ENCODE measurements at places on chromosomes 6 and 20. TPM values are rescaled to one million over a fixed set of nuclear protein-coding genes. Genes with fewer than 3 reads are reported as not detected.

The DLK2 gene
- total RNA-seq: 3.3 TPM

DNA sequence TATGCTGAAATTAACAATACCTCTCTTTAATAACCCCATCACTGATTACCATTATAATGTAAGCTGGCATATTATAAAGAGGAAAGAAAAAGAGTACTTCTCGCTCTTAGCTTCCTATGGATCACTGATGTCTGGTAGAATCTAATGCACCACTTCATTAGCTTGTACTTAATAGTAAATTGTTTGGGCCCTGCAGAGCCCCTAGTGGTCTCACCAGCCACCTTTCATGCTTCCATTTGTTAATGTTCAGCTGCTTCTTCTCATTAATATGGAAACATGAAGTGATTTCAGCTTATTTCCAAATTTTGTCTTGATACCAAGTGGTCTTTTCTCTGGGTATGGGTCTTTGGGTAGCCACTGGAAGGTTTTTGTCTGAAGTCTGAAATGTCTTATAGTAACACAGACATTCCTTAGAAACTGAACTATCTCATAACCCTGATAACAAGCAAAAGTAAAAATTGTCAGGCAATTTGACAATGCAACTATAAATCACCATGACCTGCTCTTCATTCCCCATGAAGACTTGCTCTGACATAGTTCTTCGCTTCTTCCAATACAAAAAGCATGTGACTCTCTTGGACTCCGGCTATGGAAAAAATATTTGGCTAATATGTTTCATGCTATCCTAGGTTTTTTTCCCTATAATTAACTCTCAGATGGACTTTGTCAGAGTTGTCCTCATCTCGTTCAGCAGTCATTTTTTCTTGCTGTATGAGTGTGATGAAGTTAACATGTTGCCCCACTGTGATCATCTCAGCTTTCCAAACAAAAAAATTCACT lies 395.8 kb upstream of the MARCKS start:
- H3K4me3 ChIP-seq: no peak overlapping the region
- peaks cover 16% of the 10 kb centered on the region for H3K4me1 ChIP-seq
- no peak overlapping the region for H3K27ac ChIP-seq
- no peaks in the 10 kb centered on the region for H3K27me3 ChIP-seq

DNA sequence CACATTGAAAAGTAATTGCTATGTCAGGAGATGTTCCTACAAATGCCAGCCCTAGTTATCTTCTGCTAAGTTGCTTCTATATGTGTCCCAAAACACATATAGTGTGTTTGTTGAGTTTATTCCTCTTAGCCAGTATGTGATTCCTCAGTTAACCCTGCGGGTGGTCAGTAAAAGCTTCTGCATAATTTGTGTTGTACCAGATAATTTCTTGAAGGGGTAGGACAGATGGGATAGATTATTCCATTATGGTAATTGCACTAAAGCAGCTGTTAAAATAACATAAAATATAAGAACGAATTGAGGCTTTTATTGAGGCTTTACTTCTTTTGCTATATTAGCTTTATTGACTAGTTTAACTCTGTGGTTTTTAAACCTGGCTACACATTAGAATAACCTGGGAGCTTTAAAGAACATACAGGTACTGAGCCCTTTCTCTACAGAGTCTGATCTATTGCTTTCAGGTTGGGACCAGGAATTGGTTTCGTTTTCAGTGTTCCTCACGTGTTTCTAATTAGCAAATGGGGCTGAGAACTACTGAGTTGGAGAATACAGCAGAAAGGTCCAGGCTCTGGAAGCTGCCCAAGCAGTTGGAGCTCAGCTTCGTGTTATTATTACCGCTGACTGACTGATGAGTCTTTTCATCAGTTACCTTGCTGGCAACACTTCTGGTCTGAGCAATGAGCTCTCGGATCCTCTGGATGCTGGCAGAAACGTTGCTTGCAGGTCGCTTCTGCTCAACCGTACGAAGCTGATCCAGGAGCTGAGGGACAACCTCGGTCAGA lies 56.9 kb downstream of the FAM229B start:
- DNase-seq: no peak
- peaks cover 6% of the 10 kb centered on the region for H3K4me1 ChIP-seq
- no peak overlapping the region for H3K27ac ChIP-seq
- no peak overlapping the region for H3K4me3 ChIP-seq
- H3K36me3 ChIP-seq: peaks cover 93% of the 10 kb centered on the region

DNA sequence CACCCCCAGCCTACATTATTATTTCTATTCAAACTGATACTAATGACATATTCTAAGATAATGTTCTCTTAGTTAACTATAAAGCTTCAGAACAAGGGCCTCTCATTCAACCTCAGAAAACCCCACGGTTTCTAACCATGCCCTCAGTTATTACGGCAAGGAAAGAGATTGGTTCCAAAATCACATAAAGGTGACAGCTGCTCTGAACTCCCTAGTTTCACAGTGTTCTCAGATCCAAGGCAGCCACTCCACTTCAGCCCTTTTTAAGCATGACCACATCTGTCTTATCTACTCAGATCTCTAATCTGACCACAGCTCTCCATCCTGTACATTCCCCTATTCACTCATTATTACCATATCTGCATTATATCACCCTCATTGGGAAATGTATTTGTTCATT lies 98.8 kb upstream of the CEP85L start:
- H3K27me3 ChIP-seq: no peaks in the 10 kb centered on the region
- H3K36me3 ChIP-seq: no peaks in the 10 kb centered on the region
- no peak for DNase-seq
- no peak overlapping the region for H3K4me3 ChIP-seq
- no peak overlapping the region for H3K27ac ChIP-seq

- H3K4me1 ChIP-seq: peaks cover 88% of the 10 kb centered on the region
- peak overlapping the region; percentile 95 for H3K4me3 ChIP-seq
- peak overlapping the region; percentile 99 for H3K27ac ChIP-seq
- no peaks in the 10 kb centered on the region for H3K27me3 ChIP-seq
Observed at GRCh38 chr20:17969884-17970409, 1.1 kb downstream of the MGME1 start.

GRCh38 chr6:165630544-165630953 lies 32.5 kb downstream of the PDE10A start:
- no peak overlapping the region for H3K4me3 ChIP-seq
- no peak for DNase-seq
- no peak overlapping the region for H3K27ac ChIP-seq
- H3K4me1 ChIP-seq: peaks cover 47% of the 10 kb centered on the region

- H3K27me3 ChIP-seq: peaks cover 95% of the 10 kb centered on the region
- no peak within 1 kb of the TSS for H3K27ac ChIP-seq
- no peaks in the 10 kb centered on the region for H3K36me3 ChIP-seq
- H3K4me3 ChIP-seq: peak within 1 kb of the TSS; percentile 57
- DNase-seq: no peak
Observed at GRCh38 chr6:36129941-36130666, at the start of gene MAPK13. TSS of gene MAPK13 (plus strand) at chr6:36130513. CDS start at chr6:36130583, 70 bp downstream.

GRCh38 chr6:80932359-80932758 lies 820.1 kb downstream of the TENT5A start:
- DNase-seq: no peak
- H3K36me3 ChIP-seq: no peaks in the 10 kb centered on the region
- H3K27ac ChIP-seq: no peak overlapping the region

The CD93 gene
- total RNA-seq: 35.7 TPM

DNA sequence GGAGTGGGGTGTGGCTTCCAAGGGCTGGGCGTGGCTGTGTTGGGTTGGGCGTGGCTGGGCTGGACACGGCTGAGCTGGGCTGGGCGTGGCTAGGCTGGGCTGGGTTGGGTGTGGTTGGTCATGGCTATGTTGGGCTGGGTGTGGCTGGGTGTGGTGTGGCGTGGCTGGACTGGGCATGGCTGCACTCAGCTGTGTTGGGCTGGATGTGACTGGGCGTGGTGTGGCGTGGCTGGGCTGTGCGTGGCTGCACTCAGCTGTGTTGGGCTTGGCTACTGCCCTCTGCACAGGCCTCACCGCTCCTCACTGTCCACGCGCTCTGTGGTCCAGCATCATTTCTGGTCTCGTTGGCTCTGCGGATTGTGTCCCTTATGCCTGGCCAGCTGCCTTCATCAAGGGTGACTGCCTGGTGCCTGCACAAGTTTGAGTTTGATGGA lies 43.5 kb upstream of the SLCO4A1 start:
- no peak overlapping the region for H3K4me3 ChIP-seq
- H3K27ac ChIP-seq: no peak overlapping the region
- H3K4me1 ChIP-seq: peaks cover 21% of the 10 kb centered on the region
- no peaks in the 10 kb centered on the region for H3K36me3 ChIP-seq
- peaks cover 91% of the 10 kb centered on the region for H3K27me3 ChIP-seq
- DNase-seq: no peak

GRCh38 chr6:153231048-153231646 lies 100.1 kb upstream of the RGS17 start:
- H3K27me3 ChIP-seq: no peaks in the 10 kb centered on the region
- DNase-seq: peak; percentile 29
- no peak overlapping the region for H3K27ac ChIP-seq
- H3K4me3 ChIP-seq: no peak overlapping the region
- H3K4me1 ChIP-seq: no peaks in the 10 kb centered on the region

DNA sequence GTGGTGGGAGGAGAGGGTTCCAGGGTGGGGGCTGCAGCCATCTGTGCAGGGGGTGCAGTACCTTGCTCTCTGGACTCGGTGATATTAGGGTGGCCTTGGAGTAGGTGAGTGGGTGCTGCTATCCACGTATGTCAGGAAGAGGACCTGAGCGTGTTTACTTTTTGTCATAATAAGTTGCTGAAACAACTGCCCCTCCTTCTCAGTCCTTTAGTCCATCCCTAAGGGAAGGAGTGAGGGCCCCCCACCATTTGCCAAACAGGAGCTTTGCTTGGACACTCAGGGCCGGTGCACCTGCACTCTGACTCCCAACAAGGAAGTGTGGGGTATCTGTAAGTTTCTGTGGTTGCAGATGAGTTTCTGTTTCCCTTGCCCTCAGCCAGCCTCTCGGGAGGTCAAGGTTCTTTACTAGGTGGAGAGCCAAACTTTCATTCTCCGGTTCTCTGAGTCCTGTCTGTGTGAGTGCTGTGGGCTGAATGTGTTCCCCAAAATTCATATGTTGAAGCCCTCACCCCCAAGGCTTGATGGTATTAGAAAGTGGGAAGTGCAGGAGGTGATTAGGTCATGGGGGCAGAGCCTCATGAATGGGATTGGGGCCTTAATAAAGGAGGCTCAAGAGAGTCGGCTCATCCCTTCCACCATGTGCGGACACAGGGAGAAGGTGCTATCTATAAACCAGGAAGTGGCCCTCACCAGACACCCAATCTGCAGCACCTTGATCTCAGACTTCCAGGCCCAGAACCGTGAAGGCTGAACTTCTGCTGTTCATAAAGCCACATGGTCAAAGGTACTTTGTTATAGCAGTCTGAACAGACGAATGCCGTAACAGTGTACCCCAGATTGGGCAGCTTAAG lies 19.6 kb upstream of the CCR6 start:
- H3K36me3 ChIP-seq: no peaks in the 10 kb centered on the region
- H3K4me1 ChIP-seq: no peaks in the 10 kb centered on the region
- no peak for DNase-seq
- H3K4me3 ChIP-seq: no peak overlapping the region
- no peak overlapping the region for H3K27ac ChIP-seq
- peaks cover 3% of the 10 kb centered on the region for H3K27me3 ChIP-seq

GRCh38 chr20:7985916-7986315 lies 33.6 kb downstream of the TMX4 start:
- H3K36me3 ChIP-seq: peaks cover 42% of the 10 kb centered on the region
- peaks cover 8% of the 10 kb centered on the region for H3K4me1 ChIP-seq
- no peak for DNase-seq
- H3K4me3 ChIP-seq: no peak overlapping the region
- H3K27ac ChIP-seq: no peak overlapping the region

- H3K36me3 ChIP-seq: no peaks in the 10 kb centered on the region
- H3K27me3 ChIP-seq: no peaks in the 10 kb centered on the region
- no peak overlapping the region for H3K27ac ChIP-seq
- DNase-seq: no peak
Observed at GRCh38 chr20:55103188-55103587, 627.8 kb downstream of the DOK5 start.

The IP6K3 gene
- total RNA-seq: 42.0 TPM

DNA sequence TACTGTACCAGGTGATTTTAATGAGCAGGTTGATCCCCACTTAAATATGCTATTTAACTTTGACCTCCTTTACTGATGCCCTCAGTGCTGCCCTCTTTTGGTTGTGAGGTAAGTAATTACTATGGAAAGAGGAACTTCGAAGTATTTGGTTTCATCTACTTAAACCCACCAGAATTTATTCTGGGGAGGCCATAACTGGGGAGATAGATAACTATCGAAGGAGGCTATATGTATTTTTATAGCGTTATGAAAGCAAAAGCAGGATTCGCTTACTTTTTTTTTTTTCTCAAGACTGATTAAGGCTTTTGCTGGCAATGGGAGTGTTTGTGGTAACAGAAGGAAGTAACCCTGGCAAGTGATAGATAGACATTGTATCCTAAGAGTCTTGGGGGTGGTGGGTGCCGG lies 168.9 kb upstream of the CENPW start:
- peaks cover 9% of the 10 kb centered on the region for H3K36me3 ChIP-seq
- DNase-seq: no peak
- no peaks in the 10 kb centered on the region for H3K4me1 ChIP-seq

DNA sequence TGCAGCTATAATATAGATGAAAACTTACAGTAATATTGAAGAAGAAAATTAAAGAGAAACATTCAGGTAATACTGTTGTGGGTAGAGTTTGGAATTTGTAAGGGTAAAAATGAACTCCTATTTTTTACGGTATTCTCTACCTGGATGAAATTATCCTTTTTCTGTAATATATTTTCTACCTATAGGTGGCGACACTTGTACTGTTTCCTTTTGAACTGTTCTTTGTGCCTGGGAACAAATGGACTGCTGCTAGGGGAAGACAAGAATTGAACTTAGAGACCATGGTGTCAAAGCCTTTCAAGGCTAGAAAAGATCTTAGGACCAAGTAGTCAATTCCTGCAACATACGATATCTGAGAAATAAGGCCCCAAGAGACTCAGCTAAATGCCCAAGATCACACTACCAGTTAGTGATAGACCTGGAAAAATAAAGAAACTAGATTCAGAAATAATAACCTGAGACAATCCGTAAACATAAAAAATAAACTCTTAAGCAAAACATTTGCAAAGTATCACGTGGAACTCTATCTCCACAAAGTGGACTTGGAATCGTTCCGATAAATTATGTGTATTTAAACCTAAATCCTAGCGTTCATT lies 383.8 kb downstream of the TFAP2A start:
- peaks cover 6% of the 10 kb centered on the region for H3K27me3 ChIP-seq
- no peaks in the 10 kb centered on the region for H3K4me1 ChIP-seq
- H3K4me3 ChIP-seq: no peak overlapping the region
- no peaks in the 10 kb centered on the region for H3K36me3 ChIP-seq
